ENCODE measurements at places on chromosomes 13 and 19.

DNA sequence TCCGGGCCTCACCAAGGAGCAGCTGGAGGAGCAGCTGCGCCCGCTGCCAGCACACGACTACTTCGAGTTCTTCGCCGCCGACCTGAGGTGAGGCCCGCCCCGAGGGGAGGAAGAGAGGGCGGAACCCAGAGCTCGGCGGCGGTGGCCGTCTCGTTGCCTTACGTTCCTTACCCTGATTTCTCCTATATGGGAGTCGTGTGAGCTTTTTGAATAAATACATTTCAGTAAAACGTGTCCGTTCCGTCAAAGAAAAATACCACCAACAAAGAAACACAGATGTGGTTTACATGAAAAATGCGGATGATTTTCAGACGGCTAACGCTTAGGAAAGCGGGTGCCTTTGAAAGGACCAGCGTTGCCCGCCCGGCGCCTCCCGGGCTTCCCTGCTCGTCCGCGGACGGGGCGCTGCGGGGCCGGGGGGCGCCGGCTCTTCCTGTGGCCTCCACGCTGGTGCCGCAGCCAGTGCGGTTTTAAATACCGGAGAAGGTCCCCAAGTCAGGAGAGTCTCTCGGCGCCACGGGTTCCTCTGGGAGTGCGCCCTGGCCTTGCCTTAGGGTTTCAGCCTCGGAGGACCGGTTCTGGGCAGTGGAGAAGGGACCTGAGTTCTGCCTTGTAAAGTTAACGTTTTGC, 755 bp downstream of the UPF3A start:
- DNase-seq: peak; percentile 74

- no peak for DNase-seq
Measured at GRCh38 chr19:40457048-40457447, 8.5 kb downstream of the BLVRB start.

- DNase-seq: peak; percentile 43
Measured at GRCh38 chr19:19460761-19461265, 54.5 kb downstream of the TSSK6 start.

GRCh38 chr13:20192158-20192835, 441 bp downstream of the GJB2 start:
- DNase-seq: peak; percentile 26

- no peak for DNase-seq
Measured at GRCh38 chr13:92510416-92510815, 716.2 kb upstream of the GPC6 start.

GRCh38 chr19:55216461-55217198, 7.3 kb upstream of the PTPRH start:
- DNase-seq: peak; percentile 91

DNA sequence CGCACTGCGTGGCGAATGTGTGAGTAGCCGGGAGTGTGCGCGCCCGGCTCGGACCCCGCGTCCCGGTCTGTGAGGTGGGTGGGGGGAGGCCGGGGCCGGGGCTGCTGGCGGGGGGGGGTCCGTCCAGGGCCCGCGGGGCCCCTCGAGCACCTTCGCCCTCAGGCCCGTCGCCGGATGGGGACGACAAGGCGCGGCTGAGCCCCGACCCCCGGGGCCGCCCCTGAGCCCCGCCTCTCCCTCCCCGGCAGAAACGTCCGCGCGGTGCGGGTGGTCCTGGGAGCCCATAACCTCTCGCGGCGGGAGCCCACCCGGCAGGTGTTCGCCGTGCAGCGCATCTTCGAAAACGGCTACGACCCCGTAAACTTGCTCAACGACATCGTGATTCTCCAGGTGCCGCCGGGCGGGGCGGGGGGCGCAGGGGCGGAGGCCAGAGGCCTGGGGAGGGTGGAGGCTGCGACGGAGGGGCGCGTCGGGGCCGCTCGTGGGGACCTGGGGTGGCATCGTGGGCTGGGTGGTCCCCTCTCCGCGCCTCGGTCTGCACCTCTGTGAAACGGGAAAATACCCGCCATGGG, 997 bp downstream of the ELANE start:
- no peak for DNase-seq

DNA sequence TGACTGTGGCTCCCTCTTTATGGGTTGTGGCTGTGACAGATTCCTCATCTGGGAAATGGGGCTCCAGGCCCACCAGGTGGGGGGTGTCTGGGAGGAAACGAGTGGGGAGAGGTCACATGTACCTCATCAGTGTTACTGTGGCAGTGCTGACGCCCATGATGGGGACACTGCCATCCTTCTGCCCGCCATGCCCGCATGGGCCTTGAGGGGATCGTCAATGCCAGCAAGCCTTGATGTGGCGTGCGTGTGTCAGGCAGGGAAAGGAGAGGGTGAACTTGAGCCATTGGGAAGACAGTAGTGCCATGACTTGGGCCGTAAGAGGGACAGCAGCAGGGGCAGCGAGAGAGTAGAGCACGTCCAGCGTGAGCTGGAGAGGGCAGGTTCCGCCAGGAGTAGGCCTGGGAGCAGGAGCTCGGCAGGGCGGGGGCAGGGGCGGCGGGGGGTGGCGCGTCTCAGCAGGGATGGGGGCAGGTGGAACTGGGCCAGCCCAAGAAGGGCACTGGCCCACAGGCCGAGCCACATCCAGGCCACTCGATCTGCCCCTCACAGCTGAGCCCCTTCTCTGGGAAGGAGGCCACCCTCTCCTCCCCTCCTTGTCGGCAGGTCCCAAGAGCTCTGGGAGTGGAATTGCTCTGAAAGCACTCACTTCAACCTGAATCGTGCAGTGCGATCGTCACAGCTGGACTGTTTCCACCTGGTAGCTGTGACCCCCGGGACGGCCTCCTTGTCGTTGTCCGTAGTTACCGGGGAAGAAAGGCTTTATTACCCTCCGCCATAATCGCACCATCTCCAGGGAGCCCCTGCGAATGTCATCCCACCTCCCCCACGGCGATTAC, 9.9 kb downstream of the KLHL26 start:
- no peak for DNase-seq

DNA sequence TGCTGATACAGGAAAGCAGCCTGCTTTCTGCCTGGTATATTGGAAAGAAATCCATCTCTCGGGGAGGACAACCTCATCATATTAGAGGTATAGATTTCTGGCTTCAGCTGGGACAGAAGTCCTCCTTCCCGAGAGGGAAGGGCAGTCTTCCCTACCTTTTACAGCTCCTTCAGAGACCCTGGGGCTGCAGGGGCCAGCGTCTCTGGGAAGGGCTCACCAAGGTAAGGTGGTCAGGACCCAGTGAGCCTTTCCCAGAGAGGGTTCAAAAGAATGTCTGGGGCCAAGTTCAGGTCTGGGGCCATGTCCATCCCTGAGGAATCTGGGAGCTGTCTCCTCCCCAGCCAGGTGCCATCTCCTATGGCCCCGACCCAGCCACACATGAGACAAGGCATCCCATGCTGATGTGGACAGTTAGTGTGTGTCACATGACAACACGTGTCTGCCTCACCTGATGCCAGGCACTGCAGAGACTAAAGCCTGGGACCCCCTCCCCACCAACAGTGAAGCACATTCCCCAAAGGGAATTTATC, 136.4 kb downstream of the URI1 start:
- no peak for DNase-seq

DNA sequence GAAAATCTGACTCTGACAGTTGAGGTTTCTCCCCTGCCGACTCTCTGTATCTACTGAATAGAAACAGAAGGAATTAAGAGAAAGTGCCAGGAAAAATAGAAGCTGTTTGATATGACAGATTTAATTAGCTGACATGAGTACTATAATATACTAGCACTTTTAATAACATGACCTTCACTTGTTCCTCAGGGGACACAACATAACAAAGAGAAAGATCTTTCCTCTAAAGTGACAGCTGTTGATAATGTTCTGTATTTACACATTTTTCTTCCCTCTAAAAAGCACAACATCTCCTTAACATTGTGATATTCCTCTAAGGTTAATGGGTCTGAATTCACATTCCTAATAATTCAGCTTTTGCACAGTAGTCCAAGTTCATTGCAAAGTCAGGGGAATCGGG, 1136.0 kb downstream of the PCDH17 start:
- DNase-seq: no peak

GRCh38 chr13:90108547-90108946, 1238.9 kb upstream of the MIR17HG start:
- no peak for DNase-seq

DNA sequence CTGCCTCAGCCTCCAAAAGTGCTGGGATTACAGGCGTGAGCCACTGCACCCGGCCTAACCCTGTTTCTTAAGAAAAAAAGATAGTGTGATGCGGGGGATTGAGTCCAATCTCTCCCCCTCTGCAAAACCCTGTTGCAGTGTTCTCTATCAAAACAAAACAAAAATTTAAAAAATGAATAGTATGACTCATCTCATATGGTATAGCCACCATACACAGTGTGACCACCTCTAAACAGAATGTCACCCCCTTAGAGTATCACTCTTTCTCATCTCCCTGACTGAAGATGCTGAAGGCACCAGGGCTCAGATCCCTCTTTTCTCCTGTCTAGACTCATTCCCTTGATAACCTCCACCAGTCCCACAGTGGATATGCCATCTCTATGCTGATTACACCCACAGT, 6.8 kb upstream of the ERF start:
- no peak for DNase-seq

- no peak for DNase-seq
Measured at GRCh38 chr13:113887700-113888201, 23.9 kb upstream of the GAS6 start.

- DNase-seq: peak; percentile 31
Measured at GRCh38 chr13:88107570-88107969, 436.4 kb downstream of the SLITRK5 start.

DNA sequence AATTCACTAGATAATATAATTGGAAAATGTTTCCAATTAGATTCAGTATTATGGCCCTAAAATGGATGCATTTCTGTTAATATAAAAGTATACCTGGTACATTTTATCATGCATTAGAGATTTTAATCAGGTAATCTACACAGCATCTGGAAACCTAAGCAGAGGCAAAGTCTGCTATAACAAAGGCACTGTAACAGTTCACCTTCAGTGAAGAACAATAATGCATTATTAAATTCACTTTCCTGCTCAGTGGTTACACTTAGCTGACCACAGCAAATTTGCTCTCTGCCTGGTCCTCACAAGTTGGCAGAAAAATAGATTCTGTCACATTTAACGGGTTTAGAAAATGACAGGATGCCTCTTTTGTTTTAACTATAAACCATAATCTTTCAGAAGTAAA, 326.9 kb downstream of the DACH1 start:
- DNase-seq: no peak

- DNase-seq: peak; percentile 44
Measured at GRCh38 chr19:52896431-52897137, 851 bp downstream of the ZNF320 start.

- DNase-seq: no peak
Measured at GRCh38 chr19:42255766-42256745, 1.1 kb upstream of the ERF start.

DNA sequence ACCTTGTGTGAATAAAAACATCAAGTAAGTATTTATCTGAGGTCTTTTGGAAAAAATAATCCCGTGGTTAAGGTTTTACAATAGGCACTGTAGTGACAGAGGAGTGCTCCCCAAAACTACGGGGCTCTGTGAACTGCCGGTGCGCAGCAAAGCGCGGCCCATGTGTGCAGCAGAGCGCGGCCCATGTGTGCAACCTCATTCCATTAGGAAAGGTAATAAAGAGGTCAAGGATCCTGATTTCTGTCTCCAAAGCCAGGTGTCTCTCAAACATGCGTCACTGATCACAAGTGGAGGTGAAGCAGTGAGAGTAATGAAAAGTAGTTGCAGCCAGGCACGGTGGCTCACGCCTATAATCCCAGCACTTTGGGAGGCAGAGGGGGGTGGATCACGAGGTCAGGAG, 58.7 kb downstream of the MRPL57 start:
- DNase-seq: no peak

DNA sequence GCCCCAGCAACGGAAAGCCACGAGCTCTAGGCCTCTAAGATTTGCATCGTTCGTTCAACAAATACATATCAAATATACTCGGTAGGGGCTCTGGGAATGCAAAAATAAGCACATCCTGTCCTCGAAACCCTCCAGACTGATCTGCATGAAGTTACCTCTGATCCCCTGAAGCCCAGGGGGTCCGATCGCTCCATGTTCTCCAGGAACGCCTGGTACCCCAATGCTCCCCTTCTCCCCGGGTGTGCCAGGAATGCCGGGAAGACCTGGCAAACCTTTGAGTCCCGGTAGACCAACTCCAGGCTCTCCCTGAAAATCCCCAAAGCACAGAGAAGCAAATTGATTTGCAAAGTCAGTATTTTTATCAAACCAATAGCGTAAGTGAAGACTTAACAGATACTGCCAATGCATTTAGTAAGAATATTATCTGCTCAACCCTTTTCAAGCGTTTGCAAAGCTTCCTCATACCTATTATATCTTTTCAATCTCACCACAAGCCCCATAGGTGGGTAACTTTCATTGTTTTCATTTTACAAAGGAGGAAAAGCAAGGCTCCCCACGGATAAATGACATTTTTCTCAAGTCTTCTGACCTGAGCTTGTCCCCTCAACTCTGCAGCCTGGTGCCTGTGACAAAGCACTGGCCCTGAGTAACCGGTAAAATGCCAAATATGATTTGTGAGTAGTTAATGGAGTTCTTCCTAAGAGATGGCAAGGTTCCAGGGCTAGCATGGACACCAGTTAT, 127.7 kb downstream of the COL4A1 start:
- no peak for DNase-seq

GRCh38 chr19:16266586-16266942, 58.1 kb upstream of the KLF2 start:
- DNase-seq: no peak

GRCh38 chr13:59677966-59678814, 485.5 kb downstream of the DIAPH3 start:
- peak; percentile 73 for DNase-seq

Data from common myeloid progenitor, CD34-positive (primary cell).